ENCODE measurements at places on chromosomes 13 and 19. TPM values are rescaled to one million over a fixed set of nuclear protein-coding genes. Genes with fewer than 3 reads are reported as not detected.

GRCh38 chr19:46717034-46717715 lies at the start of gene PRKD2:
PRKD2 (minus strand) TSS chr19:46717114; CDS start chr19:46716370, 744 bp downstream.
- DNase-seq: peak; percentile 87

DNA sequence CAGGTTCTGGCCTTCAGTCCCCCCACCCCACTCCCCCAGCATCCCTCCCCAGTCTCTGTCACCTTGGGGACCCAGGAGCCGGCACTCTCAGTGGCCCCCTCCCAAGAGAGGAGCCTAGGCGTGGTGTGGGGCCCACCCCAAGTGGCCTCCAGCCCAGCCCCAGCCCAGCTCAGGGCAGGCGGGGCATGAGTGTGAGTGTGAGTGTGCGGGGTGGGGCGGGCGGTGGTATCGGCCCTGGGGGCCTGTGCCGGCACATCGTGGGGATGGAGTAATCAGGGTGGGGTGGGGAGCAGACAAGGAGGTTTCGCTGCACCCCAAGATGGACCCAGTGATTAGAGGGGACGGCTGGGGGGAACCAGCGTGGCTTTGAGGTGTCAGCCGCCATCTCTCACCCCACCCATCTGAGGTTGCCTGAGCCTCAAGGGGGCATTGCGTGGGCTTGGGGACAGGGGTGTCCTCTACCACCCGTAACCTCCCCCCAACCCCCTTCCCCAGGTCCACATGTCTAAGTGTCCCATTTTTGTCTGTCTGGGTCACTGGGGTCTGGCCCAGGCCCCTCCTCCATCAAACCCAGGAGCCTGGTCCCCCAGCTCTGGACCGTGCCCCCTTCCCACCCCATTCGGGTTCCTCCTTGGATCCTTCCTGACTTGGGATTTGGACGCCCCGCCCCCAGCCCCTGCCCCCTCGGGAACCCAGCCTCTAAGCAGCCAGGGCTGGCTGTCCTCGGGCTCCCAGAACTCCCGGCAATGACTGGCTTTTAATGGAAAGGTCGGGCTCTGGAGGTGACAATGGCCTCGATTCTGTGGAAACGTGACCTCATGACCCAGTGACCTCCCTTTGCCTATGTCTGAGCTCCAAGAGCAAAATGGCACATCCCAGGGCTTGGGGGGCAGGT lies 6.9 kb upstream of the SULT2B1 start:
- DNase-seq: no peak

DNA sequence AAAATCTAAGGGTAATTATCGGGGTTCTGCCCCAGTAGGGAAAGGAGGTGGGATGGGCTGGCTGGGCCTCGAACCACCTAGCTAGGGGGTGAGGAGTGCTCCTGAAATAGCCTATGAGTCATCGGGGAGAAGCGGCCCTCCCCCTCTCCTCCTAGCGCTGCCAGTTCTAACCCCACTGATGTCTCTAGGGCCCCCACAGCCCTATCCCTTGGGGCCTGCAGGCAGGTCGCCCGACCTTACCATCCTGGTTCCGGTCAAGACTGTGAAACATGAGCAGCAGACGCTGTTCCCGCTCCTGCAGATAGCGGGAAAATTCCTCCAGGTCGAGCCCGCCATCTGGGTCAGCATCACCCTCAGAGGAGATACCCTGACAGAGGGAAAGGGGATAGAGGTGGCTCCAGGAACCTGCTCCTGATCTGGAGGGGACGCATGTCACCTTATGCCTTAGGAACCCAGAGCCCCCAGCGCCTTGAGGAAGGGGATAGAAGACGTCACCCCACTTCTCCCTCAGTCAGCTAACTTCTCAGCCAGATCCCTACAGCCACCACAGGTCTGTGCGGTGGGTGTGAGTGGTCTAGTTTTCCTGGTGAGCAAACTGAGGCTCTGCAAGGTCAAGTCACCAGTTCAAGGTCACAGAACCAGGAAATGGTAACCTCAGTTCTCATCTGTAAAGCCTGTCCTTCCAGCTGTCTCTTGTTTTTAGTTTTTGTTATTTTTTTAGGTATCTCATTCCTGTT lies 1.5 kb downstream of the SLC25A23 start:
- DNase-seq: no peak

DNA sequence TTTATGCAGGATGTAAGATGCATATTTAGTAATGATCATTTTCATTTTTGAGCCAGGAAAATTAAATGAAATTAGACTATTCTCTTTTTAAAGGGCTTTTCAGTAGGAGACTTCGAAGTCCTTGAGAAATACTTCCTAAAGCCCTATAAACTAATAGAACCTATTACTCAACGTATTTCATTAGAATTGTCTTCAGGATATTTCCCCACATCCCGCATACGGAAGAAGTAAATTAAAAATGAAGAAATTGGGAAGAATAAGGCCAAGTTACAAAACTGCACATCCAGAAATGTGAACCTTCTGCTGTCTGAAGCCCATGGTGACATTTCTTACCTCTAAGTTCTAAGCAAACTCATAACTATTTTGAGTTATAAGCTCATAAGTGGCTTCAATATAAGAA lies 66.5 kb downstream of the RXFP2 start:
- no peak for DNase-seq

DNA sequence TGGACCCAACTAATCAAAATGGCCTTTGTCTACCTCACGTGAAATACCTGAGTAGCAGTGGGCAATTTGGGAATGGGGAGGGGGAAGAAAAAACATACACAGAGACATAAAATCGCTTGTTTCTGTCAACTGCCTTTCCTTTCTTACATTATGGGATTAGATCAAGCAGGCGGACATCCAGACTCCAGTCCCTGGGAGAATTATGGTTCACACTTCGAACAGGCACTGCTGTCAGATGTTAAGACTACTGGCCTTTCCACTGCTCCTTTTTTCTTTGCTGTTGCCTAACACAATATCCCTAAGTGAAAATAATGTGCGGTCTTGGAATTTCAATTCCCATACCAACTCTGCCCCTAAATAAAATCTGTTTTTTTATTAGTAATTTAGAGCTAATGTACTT lies 1719.7 kb upstream of the SLC10A2 start:
- no peak for DNase-seq

- peak; percentile 83 for DNase-seq
These were observed 16.0 kb downstream of the ZC3H4 start for GRCh38 chr19:47097396-47098201.

GRCh38 chr19:6568816-6569215 lies 22.1 kb downstream of the CD70 start:
- no peak for DNase-seq

- DNase-seq: peak; percentile 27
These were observed 14.2 kb downstream of the ONECUT3 start for GRCh38 chr19:1767464-1767933.

- DNase-seq: no peak
These were observed 221.3 kb upstream of the SLITRK6 start for GRCh38 chr13:86020351-86021002.

GRCh38 chr19:18771328-18772242 lies 19.5 kb downstream of the COMP start:
- no peak for DNase-seq

LILRB4 gene
- 6.2 TPM for total RNA-seq

DNA sequence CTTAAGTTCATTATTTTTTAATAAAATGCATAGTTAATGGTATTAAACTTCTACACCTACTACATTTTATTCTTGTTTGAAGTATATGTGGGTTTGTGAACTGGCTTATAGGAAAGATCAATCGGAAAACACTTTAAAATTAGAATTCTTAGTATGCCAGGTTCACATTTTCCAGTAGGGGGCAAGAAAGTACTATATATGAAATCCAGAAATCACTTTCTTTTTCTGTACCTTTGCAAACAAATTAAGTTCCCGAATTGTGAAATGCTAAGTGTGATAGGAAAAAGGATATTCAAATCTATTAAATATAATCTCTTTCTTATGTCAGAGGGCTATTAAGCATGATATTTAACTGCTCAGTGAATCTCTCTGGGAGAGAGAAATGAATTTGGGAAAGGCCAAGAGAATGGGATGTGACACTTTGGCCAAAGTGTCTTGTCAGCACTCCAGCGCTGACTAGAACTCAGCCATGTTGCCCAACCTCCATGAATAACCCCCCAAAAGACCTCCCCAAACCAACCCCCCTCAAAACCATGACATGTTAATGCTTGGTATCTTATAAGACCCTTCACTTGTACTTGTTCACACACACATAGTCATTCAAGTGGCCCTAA lies 122.6 kb upstream of the SLC10A2 start:
- DNase-seq: no peak

DNA sequence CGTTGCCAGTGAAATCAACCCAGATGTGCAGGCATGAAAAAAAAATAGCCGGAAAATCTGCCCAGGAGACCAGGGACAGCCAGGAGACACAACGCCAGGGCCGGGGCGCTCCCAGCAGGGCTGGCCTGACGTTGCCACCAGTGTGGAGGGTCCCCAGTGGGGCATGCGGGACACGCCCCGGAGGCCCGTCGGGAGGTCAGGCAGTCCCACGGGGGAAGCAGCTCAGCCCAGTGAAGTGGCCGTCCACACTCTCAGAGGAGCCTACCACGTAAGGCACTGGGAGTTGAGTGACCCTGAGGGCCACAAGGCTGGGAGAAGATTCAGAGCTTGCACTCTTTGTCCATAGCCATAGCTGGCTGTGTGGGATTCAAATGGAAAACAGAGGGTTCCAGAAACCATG lies 53.2 kb upstream of the GAS6 start:
- no peak for DNase-seq

OR10H1 gene
- not detected for total RNA-seq

GRCh38 chr19:917323-918151 lies at the start of gene KISS1R:
KISS1R (plus strand) TSS chr19:917333; CDS start chr19:917503, 170 bp downstream.
- DNase-seq: no peak

DNA sequence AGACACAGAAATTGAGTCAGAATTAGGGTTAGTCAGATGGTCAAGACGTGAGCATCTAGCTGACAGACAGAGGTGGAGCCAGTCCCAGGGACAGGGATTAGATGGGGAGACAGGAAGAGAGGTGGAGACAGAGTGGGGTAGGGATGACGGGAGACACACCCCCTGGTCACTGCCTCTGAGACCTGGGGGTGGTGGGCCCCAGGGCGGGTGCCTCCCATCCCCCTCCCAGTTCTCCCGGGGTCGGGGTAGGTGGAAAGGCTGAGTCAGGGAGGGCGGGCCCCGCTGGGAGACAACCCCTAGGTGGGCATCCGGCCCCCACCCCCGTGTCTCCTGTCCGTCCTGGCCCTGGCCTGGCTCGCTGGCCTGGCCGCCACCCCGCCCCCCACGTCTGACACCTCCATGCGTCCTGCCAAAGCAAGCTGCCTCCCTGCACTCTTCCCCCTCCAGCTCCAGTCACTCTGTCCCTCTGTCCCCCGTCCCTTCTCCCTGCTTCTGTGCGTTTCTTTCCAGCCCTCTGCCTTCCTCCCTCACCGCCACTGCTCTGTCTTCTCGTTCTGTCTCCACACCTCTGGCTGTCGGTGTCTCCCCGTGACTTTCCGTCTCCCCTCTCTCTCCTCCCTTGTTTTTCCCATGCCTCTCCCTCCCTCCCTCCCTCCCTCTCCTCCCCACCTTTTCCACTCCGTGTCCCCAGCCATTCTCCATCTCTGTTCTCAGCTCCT lies 15.1 kb downstream of the CCDC97 start:
- peak; percentile 70 for DNase-seq

GRCh38 chr13:75480671-75481175 lies 1.2 kb downstream of the TBC1D4 start:
- peak; percentile 85 for DNase-seq

DNA sequence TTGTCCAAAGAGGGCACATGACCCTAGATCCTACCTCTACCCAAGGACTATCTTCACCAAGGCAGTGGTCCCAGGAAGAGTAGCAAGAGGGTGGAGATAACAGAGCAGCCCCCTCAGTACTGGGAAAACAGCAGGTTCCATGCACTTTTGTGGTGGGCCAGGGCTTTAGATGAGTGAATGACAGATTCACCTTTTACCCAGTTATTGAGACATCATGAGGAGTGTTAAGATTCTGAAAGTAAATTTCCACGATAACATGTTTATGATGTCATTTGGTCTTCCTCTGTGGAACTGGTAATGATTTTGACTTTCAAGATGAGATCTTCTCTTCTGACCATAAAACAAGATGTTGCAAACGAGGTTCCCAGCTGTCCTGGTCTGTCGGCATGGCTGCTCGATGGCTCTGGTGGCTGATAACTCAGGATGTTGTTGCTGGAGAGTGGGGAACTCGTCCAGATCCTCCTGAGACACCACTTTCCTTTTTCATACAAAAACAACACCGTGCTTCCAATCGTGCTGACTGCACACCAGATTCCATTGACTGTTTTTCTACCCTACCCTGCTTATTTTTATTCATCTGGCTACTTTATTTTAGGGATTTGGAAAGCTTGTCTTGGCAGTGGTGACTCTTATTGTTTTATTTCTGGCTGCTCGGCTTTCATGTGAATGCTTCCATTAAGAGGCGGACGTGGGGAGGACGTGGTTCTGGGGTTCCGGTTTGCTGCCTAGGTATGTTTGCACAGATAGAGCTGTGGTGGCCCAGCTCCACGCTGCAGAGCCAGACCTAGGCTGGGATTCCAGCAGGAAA lies 88.5 kb downstream of the LRCH1 start:
- DNase-seq: peak; percentile 59

ANKLE1 gene
- total RNA-seq: 0.40 TPM

DNA sequence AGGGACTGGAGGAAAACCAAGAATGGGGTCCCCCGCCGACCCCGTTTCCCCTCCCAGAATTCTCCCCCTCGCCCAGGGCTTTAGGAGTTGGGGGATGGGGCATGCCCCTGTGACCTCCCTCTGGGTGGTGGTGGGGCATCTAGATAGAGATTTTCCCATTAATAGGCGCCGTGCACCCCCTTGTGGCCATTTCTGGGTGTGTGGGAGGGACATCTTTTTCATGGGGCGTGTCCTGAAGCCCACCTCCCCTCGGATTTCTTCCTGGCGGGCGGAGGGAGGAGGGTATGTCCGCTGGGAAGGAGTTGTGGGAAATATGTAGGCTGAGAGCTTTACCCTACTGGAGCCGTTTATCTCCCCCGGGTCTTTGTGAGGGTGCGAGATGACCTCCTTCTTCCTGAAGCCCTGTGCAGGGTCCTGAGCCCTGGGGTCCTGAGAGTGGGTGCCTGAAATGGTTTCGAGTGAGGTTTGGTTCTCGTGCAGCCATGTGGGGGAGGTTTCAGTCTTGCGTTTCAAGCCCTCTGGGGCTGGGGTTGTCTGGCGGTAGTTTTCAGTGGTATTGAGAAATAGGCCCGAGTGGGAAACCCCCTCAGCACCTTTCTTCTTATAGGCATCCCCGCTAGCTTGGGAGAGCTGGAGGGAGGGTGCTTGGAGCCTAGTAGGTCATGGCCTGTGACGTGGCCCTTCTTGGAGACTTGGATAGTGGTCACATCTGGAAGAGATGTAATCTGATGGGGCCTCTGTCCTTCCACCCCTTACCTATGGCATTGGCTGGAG lies 1.0 kb downstream of the PRMT1 start:
- peak; percentile 74 for DNase-seq
